ENCODE measurements at places on chromosomes 6 and 20. TPM values are rescaled to one million over a fixed set of nuclear protein-coding genes. Genes with fewer than 3 reads are reported as not detected.

DNA sequence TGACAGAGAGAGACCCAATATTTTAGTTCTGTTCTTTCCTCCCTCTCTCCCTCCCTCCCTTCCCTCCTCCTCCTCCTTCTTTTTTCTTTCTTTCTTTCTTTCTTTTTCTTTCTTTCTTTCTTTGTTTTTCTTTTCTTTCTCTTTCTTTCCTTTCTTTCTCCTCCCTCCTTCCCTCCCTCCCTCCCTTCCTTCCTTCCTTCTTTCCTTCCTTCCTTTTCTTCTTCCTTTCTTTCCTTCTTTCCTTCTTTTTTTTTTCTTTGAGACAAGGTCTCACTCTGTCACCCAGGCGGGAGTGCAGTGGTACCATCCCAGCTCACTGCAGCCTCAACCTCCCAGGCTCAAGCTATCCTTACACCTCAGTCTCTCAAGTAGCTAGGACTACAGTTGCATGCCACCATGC lies 28.4 kb downstream of the ARHGAP40 start:
- DNase-seq: no peak

DNA sequence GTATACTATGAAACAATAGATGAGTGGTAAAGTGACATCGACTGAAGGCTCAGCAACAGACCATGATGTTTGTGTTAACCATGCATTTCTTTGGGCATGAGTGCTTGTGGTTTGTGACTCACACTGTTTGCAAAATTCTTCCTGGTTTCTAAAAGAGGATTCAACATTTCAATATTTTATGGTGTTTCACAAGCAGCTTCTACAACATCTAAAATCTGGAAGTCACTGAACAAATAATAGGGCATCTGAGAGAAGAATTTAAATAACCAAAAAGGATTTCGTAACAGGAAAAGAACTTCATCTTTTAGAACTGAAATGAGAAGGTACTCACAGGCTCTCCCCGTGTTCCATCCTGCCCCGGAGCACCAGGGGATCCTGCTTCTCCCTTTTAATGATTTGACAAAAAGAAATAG lies 146.2 kb downstream of the COL21A1 start:
- DNase-seq: no peak

DNA sequence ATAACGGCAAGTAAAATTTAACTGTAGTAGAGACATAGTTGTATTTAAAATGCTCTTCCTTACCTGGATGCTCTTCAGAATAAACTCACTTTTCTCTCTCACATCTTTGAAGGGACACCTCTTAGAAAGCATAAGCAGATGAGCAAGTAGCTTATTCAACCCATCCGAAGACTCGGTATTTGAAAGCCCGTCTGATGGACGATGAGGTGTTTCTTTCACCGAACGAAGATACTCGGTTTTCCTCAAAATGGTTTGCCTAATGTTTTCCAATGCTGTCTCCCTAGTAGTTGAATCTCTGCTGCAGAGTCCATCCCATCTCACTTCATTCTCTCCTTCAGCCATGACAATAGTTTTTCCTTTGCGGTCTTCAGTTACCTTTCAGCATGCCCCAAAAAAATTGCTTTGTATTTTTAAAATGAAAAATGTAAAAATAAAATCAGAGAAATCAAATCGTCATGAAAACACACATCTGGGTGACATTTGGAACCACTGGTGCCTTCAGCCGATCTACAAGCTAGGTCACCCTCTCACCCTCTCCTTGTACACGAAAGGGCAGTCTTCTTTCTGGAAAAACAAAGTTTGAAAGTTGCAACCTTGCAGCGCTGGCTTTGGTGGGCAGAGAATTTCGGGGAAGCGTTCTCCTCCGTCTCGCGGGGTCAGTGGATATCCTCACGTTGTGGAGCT lies 772 bp downstream of the SESN1 start:
- no peak for DNase-seq

The GNL1 gene
- polyA plus RNA-seq: 98.1 TPM

The CGAS gene
- polyA plus RNA-seq: 2.9 TPM

The RIN2 gene
- 38.1 TPM for polyA plus RNA-seq
